ENCODE measurements at places on chromosomes 2 and 18. TPM values are rescaled to one million over a fixed set of nuclear protein-coding genes. Genes with fewer than 3 reads are reported as not detected.

CIAO1 gene
- total RNA-seq = 76.8 TPM

METTL4 gene
- total RNA-seq = 15.5 TPM

NR4A2 gene
- 17.9 TPM for total RNA-seq

BOLL gene
- not detected for total RNA-seq

ARHGEF4 gene
- total RNA-seq = 26.6 TPM

IGFBP5 gene
- total RNA-seq = 3.9 TPM

ICOS gene
- not detected for total RNA-seq

CNGA3 gene
- total RNA-seq = not detected

TUBA3E gene
- total RNA-seq = not detected

SYT4 gene
- total RNA-seq = not detected

GPR45 gene
- 0.30 TPM for total RNA-seq

ASB18 gene
- total RNA-seq = not detected

TMEM182 gene
- 8.4 TPM for total RNA-seq

GRCh38 chr18:47461406-47461948 lies 210.0 kb upstream of the SKOR2 start:
- DNase-seq = no peak

GRCh38 chr2:237310515-237311114 lies 103.3 kb downstream of the COL6A3 start:
- no peak for DNase-seq

DNA sequence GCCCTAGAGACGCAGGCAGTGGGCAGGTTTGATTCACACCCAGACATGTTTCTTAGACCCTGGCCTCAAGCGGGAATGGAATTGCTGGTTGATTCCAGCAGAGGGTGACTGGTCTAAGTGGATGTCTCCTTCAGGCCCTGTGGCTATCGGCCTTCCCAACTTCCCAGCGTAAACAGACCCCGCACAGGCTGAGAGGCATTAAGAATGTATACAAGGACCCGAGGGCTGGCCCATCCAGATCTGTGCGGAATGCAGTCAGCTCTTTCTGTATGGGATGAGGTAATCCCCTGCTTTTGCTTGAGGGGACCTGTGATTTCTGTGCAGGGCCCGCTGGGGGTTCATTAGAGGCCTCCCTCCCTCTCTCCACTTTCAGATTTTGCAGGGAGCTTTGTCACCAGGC lies 6.5 kb downstream of the ACKR3 start:
- DNase-seq = no peak

DNA sequence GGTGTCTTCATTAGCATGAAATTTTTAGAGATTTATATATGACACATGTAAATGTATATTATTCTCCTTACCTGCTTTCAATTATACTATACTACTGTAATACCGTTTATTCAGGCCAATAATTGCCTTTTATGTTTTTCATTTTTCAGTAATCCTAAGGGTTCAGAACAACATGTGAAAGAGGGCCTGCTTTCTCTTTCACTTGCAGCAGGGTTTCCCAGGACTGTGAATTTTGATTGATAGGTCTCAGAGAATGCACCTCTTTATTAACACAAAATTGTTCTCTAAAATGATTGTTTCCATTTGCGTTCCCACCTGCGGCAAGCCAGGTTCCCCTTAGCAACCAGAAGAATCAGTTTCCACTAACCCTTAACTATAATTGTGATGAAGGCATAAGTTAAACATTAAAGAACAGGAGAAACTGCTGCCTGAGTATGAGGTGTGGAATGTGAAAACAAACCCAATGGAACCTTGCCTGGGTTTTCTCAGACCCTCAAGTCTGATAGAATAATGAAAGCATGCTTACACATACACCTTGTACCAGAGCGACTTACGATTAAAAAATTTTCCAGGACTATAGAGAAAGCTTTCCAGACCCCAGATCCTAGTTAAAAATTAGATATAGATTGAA lies 1591.2 kb upstream of the LRRTM1 start:
- DNase-seq = no peak

GRCh38 chr2:232489516-232490220 lies 2.0 kb upstream of the ECEL1 start:
- DNase-seq = no peak

DNA sequence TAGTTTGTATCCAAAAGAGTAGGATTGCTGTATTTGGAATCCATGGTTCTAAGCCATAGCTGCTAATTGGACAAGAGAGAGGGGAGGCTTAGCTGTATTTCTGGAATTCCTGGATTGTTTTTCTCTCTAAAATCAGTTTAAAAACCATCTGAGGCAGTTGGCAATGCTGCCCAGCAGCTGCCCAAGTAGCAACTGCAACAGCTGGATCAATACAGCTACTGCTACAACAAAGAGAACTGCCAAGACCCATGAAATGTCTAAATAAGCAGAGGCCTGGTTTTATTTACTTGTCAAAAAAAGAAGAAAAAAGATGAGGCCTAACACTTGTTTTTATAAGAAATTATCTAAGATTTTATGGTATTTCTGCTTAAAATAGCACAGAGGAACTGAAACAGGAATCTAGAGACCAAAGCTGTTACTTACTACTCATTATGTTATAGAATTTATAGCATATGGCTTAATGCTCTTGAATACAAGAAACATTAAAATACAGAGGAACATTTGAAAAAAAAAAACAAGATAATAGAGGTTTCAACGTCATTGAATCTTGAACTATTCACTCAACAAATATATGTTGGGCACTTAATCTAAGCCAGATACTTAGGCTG lies 39.1 kb downstream of the TMEFF2 start:
- no peak for DNase-seq

- no peak for DNase-seq
Observed at GRCh38 chr2:28423856-28424605, 31.4 kb downstream of the FOSL2 start.

- DNase-seq = no peak
Observed at GRCh38 chr2:36027616-36028015, 328.0 kb upstream of the CRIM1 start.

DNA sequence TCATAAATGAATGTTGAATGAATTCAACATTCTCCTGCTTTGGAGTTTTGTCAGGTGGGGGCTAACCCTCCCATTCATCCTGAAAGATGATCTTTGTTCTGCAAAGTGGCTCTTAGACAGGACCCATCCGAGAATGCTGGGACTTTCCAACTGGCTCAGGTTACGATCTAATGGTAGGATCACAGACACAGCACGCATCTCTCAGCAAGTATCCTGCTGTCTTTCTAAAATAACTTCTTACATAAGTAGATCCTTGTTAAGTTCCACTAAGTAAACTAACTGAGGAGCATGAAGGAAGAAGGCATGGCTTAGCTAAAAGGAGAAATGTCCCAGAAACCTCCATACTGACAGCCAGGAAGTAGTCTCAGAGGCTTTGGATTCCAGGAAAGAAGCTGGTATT lies 23.7 kb downstream of the CYP27A1 start:
- no peak for DNase-seq

GRCh38 chr18:54215069-54215468 lies 9.4 kb downstream of the MBD2 start:
- DNase-seq = no peak

DNA sequence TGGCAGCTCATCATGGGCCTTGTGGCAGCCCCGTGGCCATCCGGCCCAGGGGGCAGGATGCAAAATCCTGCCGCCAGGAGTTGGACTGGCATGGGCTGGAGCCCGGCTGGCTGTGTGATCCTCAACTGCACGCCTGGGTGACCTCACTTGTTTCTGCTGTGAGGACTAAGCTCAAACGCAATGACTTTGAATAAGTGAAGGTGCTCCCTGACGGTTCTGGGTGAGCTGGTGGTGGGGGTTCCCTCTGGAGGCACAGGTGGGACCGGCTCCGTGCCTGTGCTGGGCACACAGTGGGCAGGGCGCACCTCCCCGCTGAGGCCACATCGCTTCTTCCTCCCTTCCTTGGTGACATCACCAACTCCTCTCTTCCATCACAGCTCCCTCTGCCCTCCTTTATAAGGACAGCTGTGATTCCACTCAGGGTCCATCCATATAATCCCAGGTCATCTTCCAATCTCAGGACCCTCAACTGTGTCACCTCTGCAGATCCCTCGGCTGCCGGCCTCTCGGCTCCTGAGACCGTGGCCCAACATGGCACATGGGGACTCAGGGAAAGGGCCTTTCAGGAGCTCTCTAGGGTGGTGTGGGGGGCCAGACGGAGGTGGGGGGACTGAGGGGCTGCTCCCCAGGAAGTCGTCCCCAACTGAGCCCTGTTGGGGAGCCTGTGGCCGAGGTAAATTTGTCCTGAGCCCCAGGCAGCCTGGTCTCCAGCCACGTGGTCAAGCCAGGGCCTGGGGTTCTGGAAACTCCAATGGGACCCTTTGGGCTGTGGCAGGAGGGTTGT lies 75.5 kb upstream of the ODC1 start:
- DNase-seq = no peak

DNA sequence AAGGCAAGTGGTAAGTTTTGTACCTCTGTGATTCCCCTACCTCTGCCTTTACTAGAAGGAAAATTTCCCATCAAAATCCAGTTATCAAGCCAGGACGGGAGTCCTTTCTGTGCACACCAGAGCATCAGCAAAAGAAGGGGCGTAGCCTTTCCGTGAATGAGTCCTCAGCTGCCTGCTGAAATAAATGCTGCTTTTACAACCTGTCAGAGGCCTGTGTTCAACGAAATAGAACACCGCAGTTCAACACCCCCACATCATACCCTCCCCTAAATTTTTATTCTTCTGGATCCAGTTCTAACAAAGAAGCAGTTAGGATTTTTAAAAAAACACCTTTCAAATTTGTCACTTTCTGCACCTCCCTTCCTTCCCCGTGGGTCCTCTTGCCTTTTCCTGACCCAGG lies 135.8 kb downstream of the SETBP1 start:
- no peak for DNase-seq

- DNase-seq = no peak
Observed at GRCh38 chr2:119174993-119175347, 16.4 kb upstream of the C1QL2 start.

DNA sequence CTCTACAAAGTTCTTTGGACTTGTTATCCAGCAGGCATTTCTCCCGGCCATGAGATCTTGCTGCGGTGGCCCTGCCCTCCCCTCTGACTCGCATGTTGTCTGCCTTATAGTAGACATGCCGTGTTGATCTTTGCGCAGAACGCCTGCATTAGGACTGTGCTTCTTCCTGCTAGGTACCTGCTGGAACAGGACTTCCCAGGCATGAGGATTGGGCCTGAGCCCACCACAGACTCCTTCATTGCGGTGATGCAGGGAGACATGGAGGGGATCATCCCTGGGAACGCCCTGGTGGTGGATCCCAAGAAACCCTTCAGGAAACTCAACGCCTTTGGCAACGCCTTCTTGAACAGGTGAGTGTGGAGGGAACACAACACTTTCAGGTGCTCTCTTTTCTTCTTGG lies 10.1 kb downstream of the EHD3 start:
- DNase-seq = no peak

DNA sequence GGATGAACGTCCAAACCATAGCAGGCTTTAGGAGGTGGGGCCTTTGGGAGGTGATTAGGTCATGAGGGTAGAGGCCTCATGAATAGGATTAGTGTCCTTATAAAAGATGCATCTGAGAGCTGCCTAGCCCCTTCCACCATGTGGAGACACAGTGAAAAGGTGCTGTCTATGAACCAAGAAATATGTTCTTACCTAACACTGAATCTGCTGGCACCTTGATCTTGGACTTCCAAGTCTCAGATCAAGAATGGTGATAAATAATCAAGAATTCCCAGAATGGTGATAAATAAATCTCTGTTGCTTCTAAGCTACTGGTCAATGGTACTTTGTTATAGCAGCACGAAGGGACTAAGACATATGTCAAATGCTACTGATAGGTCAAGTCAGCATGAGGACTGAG lies 15.1 kb upstream of the DYTN start:
- no peak for DNase-seq

GRCh38 chr2:42792087-42792582 lies 248 bp downstream of the HAAO start:
- no peak for DNase-seq

DNA sequence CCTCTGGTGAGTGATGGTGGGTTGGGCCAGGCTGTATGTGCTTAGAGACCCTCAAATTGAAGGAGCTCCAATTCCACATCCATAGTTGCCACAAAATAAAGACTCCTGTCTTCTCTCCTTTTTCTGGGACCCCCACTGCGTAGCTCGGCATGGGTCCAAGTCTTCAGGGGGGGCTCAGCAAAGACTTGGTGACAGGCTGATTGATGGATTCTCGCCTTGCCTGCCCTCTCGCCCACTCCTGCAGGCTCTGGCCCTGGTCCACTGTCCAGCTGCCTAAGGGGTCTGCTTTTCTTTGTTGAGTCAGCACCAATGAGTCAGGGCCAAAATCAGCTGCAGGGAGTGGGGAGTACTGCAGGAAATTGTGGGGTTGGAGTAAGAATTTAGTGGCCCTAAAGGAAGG lies 21.5 kb downstream of the RPL37A start:
- no peak for DNase-seq

DNA sequence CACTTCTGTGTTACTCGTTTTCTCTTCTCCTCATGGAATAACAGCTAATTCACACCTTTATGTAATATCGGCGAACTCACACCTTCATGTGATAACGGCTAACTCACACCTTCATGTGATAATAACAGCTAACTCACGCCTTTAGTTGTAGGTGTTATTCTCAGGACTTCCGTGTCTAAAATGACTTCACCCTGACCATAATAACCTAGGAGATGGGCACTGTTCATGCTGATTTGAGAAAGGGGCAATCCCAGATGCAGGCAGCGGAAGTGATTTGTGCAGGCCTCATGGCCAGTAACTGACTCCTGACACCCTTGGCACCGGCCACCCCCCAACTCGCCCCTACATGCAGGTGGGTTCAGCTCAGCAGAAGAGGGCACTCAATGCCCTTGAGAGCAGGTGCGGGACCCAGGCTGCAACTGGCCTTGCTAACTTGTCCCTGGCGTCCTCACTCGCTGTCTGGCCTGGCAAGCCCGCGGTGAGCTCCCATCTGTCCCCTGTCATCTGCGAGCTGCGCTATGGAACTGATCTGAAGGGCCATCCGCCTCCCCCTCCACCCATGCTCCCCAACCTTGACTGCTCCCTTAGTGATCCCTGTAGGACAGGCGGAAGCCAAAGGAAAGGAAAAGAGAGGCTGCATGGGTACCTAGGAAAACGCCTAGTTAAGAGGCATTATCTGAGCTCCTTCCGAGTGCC lies 42.6 kb upstream of the MTCL1 start:
- DNase-seq = no peak

DNA sequence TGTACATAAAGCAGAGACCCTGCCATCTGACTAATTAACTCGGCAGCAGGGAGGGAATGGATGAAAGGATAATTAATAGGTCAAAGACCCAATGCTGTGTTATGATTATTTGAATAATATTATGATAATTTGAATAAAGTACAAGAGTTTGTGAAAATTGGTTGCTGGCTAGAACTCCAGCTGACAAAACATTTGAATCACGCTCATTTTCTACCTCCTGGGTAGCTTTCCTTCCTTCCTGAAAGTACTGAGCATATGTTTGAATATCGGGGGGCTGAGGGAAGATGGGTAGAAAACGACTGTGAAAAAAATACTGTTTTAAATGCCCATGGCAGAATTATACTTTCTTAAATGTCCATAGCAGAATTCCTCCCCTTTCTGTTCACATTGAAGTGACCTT lies 243.6 kb upstream of the RBMS1 start:
- no peak for DNase-seq
